ENCODE measurements at places on chromosomes 16 and 17.

- DNase-seq = no peak
Observed at GRCh38 chr17:82505296-82505695, 14.2 kb upstream of the FOXK2 start.

- no peak for DNase-seq
Observed at GRCh38 chr17:78822552-78822951, 18.1 kb downstream of the USP36 start.

DNA sequence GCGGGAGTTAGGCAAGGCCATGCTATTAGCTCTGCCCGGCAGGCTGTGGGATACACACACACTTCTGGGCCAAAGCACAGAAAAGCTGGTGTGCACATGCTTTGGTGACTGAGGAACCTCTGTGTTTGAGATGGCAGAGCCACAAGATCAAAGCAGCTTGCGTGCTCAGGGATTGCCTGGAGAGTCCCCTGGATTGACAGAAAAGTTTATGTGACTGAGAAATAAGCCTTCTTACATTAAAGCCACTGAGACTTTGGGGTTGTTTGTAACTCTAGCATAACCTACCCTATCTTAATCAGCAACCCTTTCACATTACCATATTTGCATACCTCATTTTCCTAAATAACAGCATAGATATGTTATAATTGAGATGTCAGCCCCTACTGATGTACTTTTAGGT, 69.3 kb downstream of the MYO1D start:
- DNase-seq = no peak

DNA sequence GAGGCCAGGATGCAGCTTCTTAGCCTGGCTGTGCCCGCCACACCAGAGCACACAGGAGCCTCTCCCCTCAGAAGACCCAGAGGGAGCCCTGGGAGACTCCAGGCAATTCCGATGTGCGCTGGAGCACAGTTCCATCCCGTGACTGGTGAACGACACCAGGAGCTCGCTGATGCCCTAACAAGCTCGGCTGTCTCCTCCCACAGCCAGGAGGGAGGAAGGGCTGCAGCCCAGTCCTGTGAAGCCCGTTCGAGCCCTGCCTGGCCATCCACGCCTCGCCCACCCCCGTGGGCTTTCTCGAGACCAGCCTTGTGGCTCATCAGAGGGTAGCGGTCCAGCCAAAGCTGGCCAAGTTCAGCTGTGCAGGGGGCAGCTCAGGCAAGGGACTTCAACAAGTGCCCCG, 21.8 kb upstream of the RASD1 start:
- DNase-seq = no peak

GRCh38 chr17:62601471-62601870, 26.0 kb upstream of the MRC2 start:
- no peak for DNase-seq

GRCh38 chr16:27400751-27401620, 988 bp upstream of the IL21R start:
- DNase-seq = no peak

DNA sequence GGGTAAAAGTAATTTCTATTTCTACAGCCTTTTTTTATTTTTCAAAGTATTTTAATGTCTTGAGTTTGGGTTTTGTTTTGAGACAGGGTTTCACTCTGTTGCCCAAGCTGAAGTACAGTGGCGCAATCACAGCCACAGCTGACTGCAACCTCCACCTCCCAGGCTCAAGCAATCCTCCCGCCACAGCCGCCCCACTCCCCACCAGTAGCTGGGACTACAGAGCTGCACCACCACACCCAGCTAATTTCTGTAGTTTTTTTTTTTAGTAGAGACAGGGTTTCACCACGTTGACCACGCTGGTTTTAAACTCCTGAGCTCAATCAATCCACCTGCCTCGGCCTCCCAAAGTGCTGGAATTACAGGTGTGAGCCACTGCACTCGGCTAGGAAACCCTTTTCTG, 44.0 kb downstream of the TUBD1 start:
- peak; percentile 83 for DNase-seq

DNA sequence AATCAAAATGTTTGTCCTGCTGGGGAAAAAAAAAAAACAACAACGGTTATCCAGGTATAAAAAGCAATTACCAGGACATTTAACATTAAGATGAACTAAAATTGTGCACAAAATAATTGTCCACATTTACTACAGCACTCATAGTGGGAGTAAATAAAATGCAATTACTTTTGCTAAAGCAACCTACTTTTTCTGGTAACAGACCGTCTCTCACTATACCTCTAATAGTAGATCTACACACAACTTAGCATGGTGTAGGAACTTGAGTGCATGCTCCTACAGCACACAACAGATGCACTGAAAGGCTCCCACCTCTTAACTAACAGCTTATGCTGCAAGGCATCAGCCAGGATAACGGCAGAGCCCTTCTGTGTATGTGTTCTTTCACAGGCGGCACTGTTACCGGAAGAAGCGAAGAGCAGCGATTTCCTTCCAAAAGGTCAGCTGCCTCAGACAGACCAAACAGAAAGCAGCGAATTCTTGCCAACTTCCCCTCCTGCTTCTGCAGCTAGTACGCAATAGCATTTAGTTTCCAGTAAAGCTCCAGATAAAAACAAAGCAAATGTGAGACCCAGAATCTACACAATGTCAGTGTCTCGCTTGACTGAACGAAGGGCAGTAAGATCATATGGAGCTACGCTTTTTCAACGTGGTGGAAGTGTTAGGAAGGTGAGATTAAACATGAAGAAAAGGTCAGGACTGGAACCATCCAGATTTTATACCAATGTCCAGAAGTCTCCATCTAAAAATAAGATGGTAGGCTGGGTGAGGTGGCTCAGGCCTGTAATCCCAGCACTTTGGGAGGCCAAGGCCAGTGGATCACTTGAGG, 27.6 kb downstream of the STAT5B start:
- DNase-seq = peak; percentile 78

- DNase-seq = peak; percentile 22
Observed at GRCh38 chr16:54289242-54289944, 2.8 kb upstream of the IRX3 start.

- no peak for DNase-seq
Observed at GRCh38 chr16:10927497-10928112, 14.7 kb downstream of the DEXI start.

- DNase-seq = peak; percentile 44
Observed at GRCh38 chr17:42937712-42938596, 26.3 kb downstream of the AARSD1 start.

GRCh38 chr17:39014044-39014794, 47.0 kb upstream of the FBXO47 start:
- DNase-seq = no peak

DNA sequence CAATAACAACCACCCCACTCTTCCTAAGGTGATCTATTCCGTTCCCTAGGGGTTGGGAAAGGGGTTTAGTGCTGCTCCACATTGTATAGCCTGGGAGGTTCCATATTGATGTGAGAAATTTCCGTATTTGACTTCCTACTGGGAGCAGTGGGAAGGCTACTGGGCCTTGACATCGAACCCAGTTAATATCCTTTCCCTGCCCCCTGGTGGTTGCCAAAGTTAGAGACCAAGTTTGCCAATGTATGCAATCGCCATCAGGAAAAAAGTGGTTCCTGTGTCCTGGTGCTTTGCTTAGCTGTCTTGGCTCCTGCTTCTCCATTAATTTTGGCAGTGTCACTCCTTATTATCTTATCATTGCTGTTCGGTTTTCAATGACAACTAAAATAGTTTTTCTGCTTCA, 914.9 kb downstream of the KCNJ2 start:
- DNase-seq = no peak

DNA sequence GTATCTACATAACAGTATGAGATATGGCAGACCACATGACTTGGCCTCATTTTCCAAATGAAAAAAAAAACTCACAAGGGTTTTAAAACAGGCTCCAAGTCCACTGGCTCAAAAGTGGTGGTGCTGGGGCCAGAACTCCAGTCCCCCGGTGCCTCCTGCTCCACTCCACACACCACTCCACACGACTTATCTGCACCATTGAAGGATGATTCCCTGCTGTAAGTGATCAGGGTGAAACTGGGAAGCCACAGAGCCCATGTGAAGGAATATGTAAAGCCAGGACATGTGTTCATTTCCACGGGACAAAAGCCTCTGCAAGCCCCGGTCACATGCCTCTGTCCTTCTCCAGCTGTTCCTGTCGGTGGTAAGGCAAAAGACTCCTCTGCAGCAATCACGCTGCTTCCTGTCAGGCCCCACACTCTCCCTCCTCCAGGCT, 97.2 kb downstream of the ZNF18 start:
- no peak for DNase-seq

DNA sequence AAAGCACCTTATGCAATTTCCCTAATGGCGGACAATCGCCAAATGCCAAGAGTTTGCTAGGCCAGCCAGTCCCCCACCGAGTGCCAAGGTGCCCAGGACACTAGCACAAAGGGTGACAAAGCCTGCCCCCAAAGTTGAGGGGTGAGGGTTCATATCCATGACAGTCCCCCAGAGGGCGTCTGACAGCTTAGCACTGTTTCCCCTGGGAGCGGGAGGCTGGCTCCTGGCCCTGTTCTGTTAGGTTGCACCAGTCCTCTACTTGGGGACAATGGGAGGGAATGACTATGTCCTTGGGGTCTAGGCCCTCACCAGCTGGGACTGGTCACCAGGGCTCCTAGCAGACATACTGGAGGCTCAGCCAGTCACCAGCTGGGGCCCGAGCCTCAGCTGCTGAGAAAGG, 66.9 kb downstream of the MYO18A start:
- DNase-seq = no peak

- DNase-seq = no peak
Observed at GRCh38 chr16:80120899-80121521, 419.8 kb upstream of the DYNLRB2 start.

DNA sequence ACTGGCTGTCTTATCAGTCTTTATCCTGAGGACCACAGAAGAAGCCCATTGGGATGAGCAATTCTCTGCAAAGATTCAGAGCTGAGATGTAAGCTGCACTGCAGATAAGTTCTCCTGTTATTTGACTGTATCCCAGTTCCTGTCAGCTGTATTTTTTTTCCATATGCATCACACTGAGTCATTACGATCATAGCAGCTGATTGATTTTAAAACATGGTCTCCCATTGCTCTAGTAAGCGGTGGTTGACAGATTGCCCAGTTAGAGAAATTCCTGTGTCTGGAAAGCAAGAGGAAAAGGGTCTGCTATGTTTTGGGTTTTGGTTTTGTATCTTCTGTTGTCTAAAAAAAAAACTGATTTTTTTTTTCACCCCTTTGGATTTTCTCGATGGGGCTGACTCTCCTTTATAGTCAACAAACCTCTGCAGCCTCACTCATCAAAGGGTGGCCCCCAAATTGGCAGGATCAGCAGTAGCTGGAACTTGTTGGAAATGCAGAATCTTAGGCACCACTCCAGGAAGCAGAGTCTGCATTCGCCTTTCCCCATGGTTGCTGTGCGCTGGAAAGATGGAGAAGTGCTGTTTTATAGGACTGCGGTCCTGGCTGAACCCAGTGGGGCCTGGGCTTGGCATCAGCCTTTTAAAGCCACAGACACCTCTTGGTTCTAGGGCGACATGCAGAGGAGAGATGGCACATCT, 220.1 kb upstream of the MPHOSPH6 start:
- DNase-seq = no peak

DNA sequence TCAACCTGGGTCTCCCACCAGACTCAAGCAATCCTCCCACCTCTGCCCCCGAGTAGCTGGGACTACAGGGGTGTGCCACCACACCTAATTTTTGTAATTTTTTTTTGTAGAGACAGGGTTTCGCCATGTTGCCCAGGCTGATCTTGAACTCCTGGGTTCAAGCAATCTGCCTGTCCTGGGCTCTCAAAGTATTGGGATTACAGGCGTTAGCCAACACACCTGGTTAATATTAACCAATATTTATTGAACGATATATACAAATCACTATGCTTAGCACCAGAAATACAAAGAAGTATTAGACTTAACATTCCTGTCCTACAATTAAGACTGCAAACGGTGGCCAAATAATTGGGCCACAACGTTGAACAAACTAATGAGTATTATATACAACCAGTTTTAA, 4.2 kb downstream of the MBTD1 start:
- no peak for DNase-seq

DNA sequence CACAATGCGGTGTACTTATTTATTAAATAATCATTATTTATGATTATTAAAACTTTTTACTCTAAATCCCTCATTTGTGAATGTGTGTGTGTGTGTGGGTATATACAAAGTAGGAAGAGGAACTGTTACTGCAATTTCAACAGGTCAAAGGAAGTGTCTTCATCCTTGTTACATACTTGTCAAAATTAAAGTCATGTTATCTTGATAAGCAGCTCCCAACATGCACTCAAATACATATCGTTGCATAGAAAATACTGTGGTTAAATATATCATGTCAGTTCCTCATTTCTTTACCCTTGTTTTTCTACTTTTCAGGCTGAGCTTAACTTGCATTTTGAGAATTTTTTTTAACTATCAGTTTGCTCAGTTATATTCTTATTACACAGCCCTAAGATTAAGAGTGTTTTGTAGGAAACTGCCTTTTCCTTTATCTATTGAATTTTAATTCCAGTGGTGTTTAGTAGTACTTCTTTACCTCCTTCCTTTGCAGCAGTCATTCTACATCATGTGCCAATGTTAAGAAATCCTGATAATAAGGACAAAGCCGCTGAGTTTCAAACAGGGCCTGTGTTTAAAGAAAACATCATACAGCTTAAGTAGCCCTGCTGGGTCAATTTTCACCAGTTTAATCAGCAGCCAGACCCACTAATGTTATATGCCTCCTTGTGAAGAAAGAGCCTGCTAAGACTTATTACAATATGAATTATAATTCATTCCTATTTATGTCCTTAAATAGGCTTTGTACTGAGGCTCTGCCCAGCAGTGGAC, 7.2 kb downstream of the EFCAB5 start:
- DNase-seq = no peak

DNA sequence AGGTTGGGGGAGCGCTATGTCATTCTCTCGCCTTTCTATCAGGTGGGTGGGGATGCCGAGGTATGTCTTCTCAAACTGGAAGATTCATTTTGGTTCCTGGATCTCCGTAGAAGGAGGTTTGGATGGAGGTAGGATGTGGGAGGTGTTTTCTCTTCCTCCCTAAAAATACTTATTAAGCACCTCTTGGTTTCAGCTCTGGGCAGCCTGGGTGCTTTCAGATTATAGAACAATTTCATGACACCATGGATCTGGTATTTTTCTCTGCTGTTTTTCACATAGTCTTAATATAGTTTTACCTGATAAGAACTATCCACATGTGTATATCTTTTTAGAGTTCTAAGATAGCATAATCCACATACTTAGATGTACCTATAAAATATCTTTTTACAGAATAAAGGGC, 92.9 kb downstream of the YPEL2 start:
- DNase-seq = no peak

DNA sequence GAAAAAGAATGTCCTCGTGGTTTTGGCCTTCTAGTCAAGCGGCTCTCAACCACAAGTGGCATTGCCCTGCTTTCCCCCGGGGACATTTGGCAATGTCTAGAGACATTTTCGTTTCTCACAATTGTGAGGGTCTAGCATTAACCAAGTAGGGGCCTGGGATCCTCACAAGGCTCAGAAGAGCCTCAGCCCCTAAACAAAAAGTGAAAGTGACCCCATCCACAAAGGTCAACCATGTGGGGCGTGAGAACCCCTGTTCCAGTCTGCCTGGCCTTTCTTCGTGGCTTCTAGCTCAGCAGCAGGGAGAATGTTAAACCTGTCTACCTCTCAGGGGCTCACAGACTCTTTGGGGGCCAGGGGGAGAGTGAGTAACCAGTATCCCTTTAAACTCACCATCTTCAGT, 4.8 kb upstream of the RPL38 start:
- DNase-seq = no peak

GRCh38 chr17:77184474-77184873, 43.7 kb downstream of the SEC14L1 start:
- DNase-seq = no peak

- no peak for DNase-seq
Observed at GRCh38 chr17:41724476-41725050, 9.9 kb downstream of the HAP1 start.
